GM06990 (cell line): ENCODE measurements at places on chromosomes 2 and 18.

DNA sequence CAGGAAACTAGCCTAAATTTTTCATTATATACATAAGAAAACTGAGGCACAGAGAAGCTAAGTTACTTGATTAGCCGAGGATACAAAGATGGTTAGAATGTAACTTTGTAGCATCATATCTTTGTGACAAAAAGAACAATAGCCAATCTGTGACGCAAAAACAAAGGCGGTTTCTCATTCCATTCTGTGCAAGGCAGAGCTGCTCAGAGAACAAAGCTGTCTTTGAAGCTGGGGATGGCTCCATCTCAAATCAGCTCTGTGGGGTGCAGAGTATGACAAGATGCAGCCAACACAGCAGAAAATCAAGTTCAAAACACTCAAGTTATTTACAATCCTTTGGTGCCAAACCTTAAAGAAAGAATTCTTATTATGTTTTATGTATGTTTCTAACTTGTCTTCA is 81.9 kb upstream of the VWC2L start:
- DNase-seq = no peak

GRCh38 chr2:23312996-23313606 is 71.9 kb upstream of the KLHL29 start:
- peak; percentile 32 for DNase-seq

DNA sequence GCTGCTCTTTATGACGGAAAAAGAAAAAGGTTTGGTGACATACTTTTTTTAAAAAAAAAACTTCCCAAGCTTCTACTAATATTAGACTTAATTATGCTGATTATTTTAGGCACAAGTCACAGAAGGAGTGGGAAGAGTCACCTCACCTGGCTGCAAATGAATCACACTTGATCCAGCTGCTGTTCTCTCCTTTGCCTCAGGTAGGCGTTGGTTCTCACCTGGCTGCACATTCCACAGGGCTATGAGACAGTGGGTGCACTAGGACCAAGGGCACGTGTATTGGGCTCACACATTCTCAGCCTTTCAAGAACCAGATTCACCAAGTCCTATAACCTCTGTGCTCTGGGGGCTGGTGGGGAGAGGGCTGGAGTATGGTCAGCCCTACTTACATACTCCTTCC is 93.3 kb downstream of the TGFA start:
- no peak for DNase-seq

DNA sequence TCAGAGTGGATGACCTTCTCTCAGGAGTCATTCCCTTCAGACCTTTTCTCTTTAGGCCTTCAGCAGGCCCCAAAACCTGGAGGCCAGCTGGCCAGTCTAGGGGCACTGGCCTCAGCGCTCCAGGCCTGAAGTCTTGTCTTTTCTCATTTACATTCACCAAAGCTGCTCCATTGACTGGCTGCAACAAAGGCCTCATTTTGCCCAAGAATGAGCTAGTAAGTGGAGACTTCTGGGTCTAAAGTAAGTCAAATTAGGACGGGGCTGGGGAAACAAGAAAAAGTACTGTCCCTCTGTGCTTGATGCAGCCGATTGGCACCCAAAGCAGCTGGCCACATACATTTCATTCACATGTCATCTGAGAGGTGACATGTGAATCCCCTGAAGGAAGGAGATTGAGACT is 83.8 kb upstream of the RIOK3 start:
- no peak for DNase-seq

- no peak for DNase-seq
These were observed 27.3 kb upstream of the SPOPL start for GRCh38 chr2:138474100-138474825.

DNA sequence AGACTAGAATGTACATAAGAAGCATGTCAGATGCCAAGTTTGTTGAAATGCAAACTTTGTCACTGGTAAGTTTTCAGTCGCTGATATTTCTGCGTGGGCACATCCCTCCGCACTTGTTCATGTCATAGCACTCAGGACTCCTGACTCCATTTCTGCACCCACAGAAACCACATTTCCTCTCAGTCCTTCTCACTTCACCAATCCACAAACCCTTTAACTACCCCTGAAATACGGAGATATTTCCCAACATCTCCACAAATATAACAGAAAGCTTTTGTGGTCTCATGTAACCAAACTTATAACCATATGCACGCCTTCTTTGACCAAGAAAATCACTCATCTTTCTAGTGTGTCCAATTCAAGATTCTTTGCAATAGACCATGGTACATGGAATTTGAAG is 276.9 kb upstream of the ERBB4 start:
- DNase-seq = no peak

GRCh38 chr2:239917125-239917956 is 107.8 kb downstream of the NDUFA10 start:
- DNase-seq = no peak

- DNase-seq = no peak
These were observed 1.8 kb upstream of the GBX2 start for GRCh38 chr2:236169741-236170589.

GRCh38 chr2:126858991-126859390 is 39.7 kb upstream of the TEX51 start:
- DNase-seq = no peak

DNA sequence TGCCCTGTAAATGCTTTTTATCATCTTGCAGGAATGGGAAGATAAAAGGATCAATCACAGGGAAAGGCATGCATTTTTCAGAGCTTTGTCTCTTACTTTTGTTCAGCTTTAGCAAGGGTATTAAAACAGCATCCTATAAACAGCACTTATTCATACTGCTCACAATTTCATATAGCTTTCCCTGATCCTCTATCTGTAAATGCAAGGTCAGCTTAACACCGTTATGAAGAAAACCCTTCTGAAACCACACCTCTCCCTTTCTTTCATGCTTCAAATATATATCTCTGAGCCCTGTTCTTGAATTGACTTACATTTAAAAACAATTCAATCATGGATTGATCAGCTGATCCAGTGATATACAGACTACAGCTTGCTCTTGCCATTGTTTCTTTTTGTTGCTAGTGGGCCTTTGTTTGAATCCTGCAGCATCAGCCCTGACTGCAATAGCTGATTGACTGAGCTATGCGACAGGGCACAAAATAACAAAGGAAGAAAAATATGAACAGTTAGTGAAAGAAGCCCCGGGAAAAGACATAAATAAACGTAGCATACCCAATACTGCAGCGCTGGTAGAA is 795.5 kb upstream of the CDH2 start:
- DNase-seq = no peak

DNA sequence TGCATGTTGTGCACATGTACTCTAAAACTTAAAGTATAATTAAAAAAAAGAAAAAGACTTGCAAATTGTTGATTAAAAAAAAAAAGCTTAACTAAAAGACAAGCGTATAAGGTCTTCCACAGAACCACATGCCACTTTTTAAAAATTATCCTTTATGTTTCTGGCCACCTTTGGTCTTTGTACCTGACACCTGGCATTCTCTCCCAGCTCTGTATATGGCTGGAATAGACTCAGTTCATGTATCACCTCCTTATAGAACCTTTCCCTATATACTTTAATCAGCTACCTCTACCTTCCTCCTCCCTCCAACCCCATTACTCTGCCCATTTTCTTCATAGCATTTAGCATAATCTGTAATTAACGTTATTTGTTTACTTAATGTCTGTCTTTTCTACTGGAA is 32.6 kb downstream of the HYCC2 start:
- DNase-seq = no peak

- no peak for DNase-seq
These were observed 161.1 kb downstream of the CAMKMT start for GRCh38 chr2:44522846-44523245.

GRCh38 chr2:154455866-154456265 is 242.6 kb upstream of the KCNJ3 start:
- no peak for DNase-seq

DNA sequence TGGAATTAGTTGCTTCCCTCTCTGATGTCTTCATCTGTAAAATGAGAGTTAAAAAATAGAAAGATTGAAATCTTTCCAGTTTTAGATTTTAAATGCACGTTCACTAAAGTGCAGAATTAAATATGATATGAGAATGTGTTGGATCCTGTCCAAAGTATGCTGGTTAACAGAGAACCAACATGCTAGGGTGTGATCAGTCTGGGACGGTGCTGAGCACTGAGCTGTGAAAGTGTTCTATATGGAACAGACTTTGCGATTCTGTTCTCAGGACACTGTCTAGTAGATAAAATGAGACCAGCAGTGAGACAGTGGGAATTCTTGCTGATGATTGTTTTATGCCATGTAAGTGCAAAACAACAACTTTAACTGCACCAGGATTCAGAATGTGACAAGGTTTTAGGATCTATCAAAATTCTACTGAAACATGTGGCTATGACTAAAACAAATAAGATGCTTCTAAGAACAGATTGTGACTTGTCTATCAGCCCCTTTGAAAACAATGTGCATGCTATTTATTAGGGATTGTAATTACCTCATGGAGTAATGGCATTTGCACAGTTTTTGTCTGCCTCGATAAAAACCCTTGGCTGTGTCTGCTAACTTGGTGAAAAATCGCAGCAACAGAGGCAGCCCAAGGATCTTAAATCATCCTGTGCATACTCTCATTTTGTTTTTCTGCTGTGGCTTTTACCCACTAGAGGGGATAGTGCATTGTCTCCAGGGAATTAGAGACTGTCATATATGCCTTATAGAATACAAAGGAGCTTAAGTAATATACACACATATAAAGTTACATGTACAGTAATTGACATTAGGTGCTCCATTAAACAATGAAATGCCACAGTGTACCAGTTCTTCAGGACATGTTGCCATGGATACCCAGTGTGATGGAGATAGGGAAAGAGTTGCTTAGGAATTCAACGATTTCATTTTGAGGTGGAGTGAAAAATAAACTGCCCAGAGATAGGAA is 55.1 kb downstream of the MAP3K20 start:
- DNase-seq = no peak

DNA sequence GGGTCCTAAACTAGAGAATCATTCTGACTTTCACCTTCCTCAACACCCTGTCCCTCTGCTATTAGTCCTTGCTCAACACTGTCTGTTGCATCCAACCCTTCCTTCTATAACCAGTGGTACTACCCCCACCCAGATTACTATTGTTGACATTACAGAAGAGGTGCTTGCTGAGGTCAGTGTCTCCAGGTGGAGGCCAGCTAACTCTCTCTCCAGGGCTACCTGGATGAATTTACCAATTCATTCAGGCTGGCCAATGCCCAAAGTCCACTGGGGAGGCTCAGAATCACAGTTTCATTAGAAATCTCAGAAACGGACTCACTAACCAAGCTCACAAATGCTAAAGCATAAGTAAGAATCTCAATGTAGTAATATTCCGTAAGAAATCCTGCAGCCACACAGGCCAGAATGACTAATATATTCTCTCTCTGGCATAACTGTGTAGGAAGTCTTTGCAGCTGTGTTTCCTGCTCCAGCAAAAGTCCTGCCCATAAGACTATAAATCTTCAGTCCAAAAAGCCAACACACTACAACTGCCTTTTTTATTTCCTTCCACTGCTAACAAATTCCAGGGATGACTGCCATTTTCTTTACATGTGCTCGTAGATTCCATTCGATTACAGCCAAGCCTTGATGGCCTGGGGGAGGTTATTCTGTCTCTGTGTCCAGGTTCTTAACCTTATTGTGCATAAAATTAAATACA is 10.0 kb upstream of the TTR start:
- no peak for DNase-seq

- no peak for DNase-seq
These were observed 255.1 kb upstream of the TMEM200C start for GRCh38 chr18:6150430-6150829.

DNA sequence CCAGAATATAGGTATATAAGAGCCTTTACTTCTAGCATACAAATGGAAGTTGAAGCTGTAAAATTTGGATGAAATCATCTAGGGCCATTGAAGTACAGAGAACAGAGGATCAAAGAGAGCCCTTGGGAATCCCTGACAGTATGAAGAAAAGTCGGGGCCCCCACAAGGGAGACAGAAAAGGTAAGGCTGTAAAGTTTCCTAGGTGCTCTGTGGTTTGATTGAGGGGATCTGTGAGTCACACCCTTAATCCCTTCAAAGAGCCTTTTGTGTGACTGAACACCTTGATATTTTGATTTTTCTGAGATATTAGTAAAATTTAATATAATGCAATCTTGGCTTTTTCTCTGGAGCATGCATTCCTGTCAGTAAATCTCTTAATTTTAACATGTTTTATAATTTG is 961.7 kb upstream of the TMEFF2 start:
- DNase-seq = no peak

GRCh38 chr2:24740142-24740541 is 53.0 kb downstream of the PTRHD1 start:
- DNase-seq = no peak

DNA sequence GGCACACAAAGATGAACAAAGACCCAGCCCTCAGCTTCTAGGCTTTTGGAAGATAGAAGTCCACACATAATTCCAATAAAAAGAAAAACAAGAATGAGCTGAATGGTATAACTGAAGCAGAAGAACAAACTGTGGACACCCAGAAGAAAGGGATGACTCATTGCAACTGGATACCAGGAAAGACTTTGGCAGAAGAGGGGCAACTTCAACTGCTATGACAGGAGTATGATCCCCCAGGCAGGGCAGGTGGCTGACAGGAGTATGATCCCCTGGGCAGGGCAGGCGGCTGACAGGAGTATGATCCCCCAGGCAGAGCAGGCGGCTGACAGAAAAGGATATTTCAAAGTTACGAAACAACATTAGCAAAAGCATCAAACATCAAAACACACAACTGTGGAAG is 21.6 kb downstream of the PID1 start:
- no peak for DNase-seq

DNA sequence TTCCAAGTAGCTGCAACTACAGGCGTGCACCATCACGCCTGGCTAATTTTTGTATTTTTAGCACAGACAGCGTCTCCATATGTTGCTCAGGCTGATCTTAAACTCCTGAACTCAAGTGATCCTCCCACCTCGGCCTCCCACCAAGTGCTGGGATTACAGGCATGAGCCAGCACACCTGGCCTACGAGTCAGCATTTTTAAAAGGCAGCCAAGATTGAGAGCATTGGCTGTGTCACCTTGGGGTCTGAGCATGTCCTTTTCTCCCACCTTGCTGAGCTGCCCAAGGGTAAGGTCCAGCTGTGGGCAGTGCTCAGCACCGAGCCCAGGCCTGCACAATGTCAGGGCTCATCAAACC is 142.8 kb upstream of the LMAN1 start:
- DNase-seq = no peak

DNA sequence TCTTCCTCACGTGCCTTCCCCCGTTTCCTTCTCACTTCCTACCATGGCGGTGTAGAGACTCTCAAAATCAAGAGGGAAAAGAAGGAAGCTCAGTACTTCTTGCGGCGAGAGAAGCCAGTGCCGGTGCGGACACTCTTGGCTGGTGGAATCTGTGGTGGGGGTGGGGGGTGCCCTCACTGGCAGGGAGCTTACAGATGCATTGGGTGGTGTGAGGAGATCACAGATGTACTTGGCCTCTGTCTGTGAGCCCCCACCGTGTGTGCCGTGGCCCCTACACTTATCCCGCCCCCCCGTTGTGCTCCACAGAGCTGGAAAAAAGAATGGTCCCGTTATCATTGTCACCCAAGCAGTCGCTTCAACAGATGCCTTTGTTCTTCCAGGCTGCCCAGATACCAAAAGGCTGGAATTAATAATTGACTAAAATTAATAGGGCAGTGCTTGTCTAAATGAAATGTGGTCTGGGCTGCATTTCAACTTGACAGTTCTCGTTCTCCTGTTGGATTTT is 79.8 kb downstream of the VAPA start:
- DNase-seq = no peak
